ENCODE measurements at places on chromosomes 7 and 10.

DNA sequence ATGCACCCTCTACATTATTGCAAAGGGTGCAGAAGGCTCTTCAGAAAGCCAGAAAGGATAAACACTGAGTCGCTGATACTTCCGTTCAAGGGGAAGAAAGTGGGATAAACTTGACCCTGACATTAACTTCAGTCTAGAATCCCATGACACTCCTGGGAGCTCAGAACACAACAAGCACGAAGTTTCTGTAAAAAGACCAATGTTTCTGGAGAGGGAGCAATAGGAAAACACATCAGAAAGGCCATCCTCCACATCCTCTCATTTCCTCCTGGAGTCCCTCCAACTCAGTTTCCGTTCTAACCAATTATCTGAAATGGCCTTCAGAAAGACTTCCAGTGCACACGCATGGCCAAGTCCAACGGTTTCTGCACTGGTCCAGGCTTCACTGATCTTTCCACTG lies 113.5 kb downstream of the SORBS1 start:
- no peak for DNase-seq

GRCh38 chr7:30923774-30924413 lies 12.2 kb downstream of the AQP1 start:
- DNase-seq: no peak

DNA sequence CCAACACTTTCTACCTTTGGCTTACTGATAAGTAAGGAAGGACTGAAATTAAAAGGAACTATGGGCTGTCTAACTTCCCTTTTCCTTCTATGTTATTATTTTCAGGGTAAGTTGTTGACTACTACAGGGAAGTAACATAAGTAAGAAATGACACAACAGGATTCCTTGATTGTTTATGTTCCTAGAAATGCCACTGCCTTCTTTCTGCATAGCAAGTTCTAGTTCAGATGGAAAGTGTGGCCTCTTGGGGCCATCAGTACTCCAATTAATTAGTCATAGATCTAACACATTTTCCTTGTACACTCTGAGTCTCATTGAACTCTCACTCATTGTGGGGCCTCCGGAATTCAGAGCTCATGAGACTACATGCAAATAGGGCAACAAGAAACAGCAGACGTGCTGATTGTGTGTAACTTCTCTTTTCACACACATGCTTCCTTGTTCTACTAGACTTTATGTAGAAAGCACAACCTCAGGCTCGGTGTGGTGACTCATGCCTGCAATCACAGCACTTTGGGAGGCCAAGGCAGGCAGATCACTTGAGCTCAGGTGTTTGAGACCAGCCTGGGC lies 35.3 kb upstream of the HIBADH start:
- DNase-seq: peak; percentile 37

DNA sequence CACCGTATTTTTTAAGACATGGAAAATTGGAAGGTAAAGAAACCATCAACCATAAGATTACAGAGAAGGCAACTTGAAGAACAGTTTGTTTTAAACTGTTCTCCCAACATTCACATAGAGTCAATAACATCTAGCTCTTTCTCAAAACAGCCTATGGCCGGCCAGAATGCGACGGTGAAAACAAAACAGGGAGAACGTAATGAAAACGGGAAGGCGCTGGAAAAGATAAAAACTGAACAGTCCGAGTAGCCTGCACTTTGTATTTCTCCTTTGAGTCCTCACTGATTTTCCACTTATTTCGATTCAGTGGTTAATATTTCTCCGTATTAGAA lies 637 bp downstream of the MICU1 start:
- DNase-seq: no peak

- no peak for DNase-seq
These were observed 65.7 kb downstream of the AOAH start for GRCh38 chr7:36658335-36659171.

DNA sequence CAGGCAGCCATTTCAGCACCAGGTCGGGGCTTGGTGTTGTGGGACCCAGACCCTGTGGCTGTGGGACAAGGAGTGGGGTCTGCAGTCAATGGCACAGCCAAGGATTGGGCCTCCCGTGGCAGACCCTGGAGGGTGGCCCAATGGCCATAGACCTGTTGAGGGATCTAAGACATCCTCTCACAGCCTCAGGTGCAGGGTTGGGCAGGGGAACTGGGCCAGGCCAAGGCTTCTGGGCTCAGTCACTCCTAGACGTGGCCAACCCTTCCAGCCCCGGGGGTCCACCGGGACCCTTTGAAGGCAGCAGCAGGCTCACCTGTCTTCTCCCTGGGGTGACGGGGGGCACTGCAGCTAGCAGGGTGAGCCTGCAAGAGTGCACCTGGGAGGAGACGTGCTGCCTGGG lies 45.7 kb upstream of the DPYSL4 start:
- no peak for DNase-seq

- no peak for DNase-seq
These were observed 645.7 kb upstream of the DPP6 start for GRCh38 chr7:153406486-153406872.

GRCh38 chr7:100655908-100656674 lies at the start of gene ACTL6B:
ACTL6B (minus strand) TSS chr7:100656448; CDS start chr7:100656354, 94 bp downstream.
- no peak for DNase-seq

GRCh38 chr7:91082038-91082437 lies 182.2 kb upstream of the FZD1 start:
- no peak for DNase-seq

- DNase-seq: no peak
These were observed 87.7 kb upstream of the CHST15 start for GRCh38 chr10:124180947-124181549.

DNA sequence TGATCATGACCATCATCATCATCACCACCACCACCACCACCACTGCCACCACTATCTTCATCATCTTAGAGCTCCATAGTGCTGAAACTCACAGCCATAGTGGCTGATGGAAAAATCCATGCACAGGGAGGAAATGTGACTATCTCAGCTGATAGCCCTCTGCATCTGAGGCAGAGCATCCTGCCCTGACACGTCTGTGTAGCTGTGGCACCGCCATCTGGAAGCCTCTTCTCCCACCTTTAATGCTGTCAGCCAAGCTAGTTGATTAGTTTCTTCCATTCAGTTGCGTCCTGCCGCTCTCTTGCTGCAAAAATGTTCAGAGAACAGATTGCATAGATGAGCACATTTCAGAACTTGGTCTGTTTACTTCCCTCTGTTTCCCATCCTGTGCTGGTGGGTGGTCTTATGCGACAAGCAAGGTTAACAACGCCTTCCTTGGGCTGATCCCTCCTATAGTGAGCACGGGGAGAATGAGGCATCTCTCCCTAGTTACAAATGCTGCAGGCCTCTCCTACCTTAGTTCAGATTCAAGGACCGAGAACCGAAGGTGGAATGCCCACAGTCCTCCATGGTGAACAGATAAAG lies 478.6 kb downstream of the PLXNA4 start:
- no peak for DNase-seq

DNA sequence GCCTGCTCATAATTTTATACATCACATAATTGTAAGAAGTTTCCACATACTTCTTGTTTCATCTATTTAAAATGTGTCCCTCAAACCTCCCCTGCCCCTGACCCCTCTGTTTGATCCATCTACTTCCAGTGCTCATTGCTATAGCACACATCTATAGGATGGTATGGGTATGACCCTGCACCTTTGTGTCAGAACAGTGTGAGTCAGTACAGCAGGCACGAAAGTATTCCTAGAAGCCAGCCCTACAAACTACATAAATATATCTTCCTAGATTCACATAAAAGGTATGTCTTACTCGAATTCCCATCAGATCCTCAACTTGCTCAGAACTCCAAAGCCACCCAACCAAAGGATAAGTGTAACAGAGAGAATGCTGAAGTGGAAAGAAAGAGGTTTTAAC lies 25.7 kb upstream of the ING3 start:
- DNase-seq: no peak

GRCh38 chr7:149624006-149624405 lies 126.4 kb upstream of the ZNF746 start:
- peak; percentile 33 for DNase-seq
